ENCODE measurements at places on chromosomes 2 and 18. TPM values are rescaled to one million over a fixed set of nuclear protein-coding genes. Genes with fewer than 3 reads are reported as not detected.
A peak's percentile ranks its signal among the peaks of the same experiment; 100 is the strongest.

GRCh38 chr2:38450509-38450908 is 73.4 kb upstream of the ATL2 start:
- no peak for DNase-seq
- no peak overlapping the region for H3K27ac ChIP-seq
- peaks cover 8% of the 10 kb centered on the region for H3K27me3 ChIP-seq
- H3K36me3 ChIP-seq: no peaks in the 10 kb centered on the region
- H3K4me3 ChIP-seq: no peak overlapping the region

DNA sequence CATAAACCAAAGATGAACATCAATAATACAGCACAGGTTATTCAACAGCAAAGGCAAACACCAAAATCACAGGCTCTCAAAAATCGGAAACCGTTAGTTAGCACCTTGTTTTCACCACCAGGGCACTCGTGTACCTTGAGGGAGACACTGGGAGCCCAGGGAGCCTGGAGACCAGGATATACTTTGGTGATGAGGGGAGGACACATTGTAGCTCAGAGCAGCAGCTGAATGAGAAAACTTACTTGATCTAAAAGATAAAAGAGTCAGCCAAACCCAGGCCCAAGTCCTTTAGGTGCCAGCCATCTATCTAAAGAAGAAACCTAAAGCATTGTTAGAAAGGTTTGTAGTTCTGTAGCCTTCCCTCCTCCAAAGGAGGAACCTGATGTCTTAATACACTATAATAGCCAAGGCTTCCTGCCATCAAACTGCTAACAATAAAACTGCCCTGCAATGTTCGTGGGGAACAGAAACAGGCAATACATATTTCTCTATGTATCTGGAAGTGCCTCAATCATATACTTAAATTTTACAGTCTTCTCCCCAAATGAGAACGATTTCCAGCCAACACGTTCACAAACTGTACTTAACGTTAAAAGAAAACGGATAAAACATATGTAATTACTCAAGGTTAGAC is 19.3 kb downstream of the BCL11A start:
- H3K4me3 ChIP-seq: no peak overlapping the region
- no peaks in the 10 kb centered on the region for H3K4me1 ChIP-seq
- H3K27me3 ChIP-seq: peaks cover 52% of the 10 kb centered on the region
- H3K27ac ChIP-seq: no peak overlapping the region
- no peaks in the 10 kb centered on the region for H3K36me3 ChIP-seq

Gene C2orf81
- total RNA-seq: 1.2 TPM

Gene PLEKHH2
- 0.35 TPM for total RNA-seq

DNA sequence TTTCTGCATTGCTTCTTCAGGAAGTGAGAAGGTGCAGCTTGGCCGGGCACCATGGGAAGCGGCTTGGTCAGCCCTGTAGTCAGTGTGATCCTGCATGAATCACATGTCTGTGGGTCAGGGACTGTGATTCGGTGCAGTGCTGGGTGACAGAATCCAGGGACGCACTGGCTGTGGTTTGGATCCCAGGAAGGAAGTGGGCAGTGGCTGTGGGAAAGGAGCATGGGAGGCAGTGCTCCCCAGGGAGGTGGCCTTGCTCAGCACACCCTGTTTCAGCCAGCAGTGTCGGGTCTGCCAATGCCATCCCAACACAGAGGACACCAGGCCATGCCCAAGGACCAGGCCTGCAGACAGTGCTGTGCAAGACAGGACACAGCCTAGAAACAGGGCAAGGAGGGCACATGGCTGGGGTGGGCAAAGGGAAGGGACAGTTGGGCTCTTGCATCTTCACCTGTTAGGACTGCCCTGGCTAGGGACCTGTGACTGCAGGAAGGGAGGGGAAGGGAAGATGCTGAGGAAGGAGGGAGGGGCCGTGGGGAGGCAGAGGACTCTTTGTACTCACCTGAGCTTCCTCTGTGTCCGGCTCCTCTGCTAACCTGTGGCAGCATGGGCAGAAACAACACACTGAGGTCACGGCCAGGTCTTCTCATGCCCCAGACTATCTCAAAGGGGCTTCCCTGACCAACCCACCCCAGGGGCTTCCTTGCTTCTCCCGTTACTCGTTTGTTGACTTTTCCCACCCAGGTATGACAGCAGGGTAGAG is 37.2 kb upstream of the DNMT3A start:
- H3K4me3 ChIP-seq: no peak overlapping the region
- H3K27ac ChIP-seq: peak overlapping the region; percentile 49
- peaks cover 28% of the 10 kb centered on the region for H3K4me1 ChIP-seq
- H3K36me3 ChIP-seq: peaks cover 25% of the 10 kb centered on the region

Gene SPP2
- not detected for total RNA-seq

Gene MERTK
- total RNA-seq: 0.35 TPM

Gene DNMT3A
- 45.5 TPM for total RNA-seq

DNA sequence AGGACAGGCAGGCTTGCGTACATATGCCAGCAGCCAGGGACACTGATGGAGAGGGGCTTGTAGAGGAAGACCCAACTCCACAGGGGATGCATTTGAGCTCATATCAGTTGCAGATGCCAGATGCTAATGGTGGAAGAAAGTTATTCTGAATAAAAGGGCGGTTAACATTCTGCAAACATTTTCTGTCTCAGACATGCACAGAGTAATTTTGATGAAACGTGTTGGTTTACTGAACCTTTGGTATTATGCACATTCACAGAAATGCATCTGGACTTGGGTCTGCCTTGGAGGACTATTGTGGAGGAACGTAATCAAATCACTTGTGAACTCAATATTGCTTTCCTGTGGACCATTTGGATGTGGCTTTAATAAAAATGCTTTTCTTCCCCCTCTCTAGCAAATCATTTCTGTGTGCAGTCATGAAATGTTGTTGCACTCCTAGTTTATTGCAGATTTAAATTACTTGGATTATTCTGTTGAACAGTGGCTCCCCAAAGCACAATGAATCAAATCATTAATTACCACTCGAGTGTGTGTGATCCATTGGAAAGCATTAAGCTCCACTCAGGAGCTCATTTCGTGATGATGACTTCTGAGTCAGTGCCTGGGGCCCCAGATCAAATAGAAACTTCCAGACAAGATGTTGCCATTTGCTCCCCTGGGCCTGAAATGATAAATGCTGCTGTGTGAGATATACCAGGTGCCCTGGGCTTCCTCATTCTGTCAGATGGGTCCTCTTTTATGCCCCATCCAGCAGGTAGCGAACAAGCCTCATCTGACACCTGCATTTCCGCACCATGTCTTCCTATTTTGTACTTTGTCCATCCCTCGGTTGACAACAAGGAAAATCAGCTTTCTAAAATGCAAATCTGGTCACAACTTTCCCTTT is 697.0 kb upstream of the HS6ST1 start:
- no peak for DNase-seq
- H3K4me3 ChIP-seq: no peak overlapping the region
- no peak overlapping the region for H3K27ac ChIP-seq
- no peaks in the 10 kb centered on the region for H3K4me1 ChIP-seq
- H3K36me3 ChIP-seq: no peaks in the 10 kb centered on the region
- H3K27me3 ChIP-seq: no peaks in the 10 kb centered on the region

- H3K4me1 ChIP-seq: peaks cover 21% of the 10 kb centered on the region
- H3K27ac ChIP-seq: no peak overlapping the region
- H3K4me3 ChIP-seq: no peak overlapping the region
- DNase-seq: no peak
These were observed 27.7 kb downstream of the ITGA6 start for GRCh38 chr2:172455121-172455515.

- no peak overlapping the region for H3K4me3 ChIP-seq
- peaks cover 8% of the 10 kb centered on the region for H3K27me3 ChIP-seq
- no peak for DNase-seq
- H3K27ac ChIP-seq: no peak overlapping the region
These were observed 86.7 kb upstream of the MSTN start for GRCh38 chr2:190149200-190149599.

DNA sequence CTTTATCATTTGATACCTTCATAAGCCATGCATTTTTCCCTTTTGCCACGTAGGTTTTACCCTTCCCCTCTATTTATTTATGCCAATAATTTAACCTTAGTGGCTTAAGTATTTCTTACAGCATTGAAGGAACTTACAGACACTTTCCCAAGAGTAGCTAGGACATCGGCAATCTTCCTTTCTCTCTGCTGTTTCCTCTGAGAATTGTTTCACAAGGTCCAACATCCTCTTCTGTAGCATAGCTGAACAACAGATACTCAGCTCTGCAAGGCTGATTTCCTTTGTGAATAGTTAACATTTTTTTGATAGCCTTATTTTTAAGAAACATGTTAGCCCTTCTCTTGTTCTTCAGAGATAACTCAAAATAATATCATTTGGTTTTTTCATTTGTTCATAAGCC is 1.1 kb upstream of the GCA start:
- no peak for DNase-seq
- H3K27ac ChIP-seq: no peak overlapping the region
- no peak overlapping the region for H3K4me3 ChIP-seq
- peaks cover 3% of the 10 kb centered on the region for H3K27me3 ChIP-seq

DNA sequence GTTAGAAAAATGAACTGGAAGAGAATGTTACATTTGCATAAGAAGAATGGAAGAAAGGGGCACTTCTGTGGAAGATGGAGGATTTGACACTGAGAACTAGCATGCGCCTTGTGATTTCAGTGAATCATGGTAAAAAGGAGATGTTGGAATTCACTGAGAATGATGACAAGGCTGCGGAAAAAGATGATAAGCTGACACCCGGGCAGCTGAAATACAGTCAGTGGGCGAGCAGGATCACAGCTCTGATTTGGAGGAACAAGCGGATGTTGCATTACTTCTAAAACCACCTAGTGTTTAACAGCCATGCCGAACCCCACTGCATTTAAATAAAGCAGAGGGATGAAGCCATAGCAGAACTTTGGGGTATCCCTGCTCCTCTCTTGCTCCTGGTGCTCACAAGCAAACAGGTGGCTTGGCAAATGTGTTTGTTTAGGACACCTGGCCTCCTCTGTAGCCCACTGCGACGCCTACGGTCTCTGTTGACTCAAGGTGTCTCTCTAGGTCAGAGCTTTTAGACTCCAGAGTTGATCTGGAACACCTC is 134.9 kb downstream of the NDUFA10 start:
- peaks cover 35% of the 10 kb centered on the region for H3K27me3 ChIP-seq
- no peaks in the 10 kb centered on the region for H3K4me1 ChIP-seq
- H3K36me3 ChIP-seq: no peaks in the 10 kb centered on the region
- H3K27ac ChIP-seq: no peak overlapping the region
- DNase-seq: no peak

DNA sequence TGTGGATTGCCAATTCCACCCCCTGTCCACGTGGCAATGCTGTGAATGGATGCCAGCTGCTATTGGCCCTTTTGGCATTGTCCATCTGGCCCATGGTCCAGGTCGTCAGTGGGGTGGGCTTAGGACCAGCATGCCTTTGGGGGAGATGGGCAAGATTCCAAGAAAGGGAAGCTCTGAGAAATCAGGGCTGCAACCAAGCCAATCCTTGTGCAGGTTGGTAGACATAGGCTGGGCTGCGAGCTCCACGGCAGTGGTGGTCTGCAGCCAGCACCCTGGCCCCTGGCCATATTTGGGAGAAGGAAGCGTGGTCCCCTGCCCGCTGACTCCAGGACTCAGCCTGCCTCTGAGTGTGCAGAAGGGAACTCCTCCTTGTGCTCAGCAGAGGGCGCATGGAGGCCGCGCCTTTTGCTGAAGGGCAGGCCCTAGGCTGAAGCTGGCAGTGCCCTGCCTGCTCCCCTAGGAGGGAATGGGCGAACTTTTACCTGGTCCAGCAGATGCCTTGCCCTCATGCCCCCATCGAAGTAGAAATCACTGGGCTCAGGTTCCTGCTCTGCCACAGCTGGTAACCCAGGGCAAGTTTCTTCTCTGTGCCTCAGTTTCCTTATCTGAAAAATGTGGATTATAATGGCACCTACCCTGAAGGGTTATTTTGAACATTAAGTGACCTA is 5.4 kb downstream of the SPR start:
- no peak overlapping the region for H3K4me3 ChIP-seq
- peaks cover 7% of the 10 kb centered on the region for H3K4me1 ChIP-seq
- no peak overlapping the region for H3K27ac ChIP-seq
- H3K27me3 ChIP-seq: peaks cover 42% of the 10 kb centered on the region

Gene SLC8A1
- 0.25 TPM for total RNA-seq

Gene SP5
- not detected for total RNA-seq

GRCh38 chr2:226411727-226412360 is 387.8 kb downstream of the IRS1 start:
- peaks cover 1% of the 10 kb centered on the region for H3K27me3 ChIP-seq
- H3K4me3 ChIP-seq: no peak overlapping the region
- no peak overlapping the region for H3K27ac ChIP-seq
- DNase-seq: no peak

- no peak overlapping the region for H3K27ac ChIP-seq
- H3K4me3 ChIP-seq: no peak overlapping the region
- no peak for DNase-seq
- peaks cover 17% of the 10 kb centered on the region for H3K4me1 ChIP-seq
- peaks cover 68% of the 10 kb centered on the region for H3K27me3 ChIP-seq
These were observed 2.5 kb upstream of the POMC start for GRCh38 chr2:25170888-25171287.

Gene IL36B
- total RNA-seq: not detected

DNA sequence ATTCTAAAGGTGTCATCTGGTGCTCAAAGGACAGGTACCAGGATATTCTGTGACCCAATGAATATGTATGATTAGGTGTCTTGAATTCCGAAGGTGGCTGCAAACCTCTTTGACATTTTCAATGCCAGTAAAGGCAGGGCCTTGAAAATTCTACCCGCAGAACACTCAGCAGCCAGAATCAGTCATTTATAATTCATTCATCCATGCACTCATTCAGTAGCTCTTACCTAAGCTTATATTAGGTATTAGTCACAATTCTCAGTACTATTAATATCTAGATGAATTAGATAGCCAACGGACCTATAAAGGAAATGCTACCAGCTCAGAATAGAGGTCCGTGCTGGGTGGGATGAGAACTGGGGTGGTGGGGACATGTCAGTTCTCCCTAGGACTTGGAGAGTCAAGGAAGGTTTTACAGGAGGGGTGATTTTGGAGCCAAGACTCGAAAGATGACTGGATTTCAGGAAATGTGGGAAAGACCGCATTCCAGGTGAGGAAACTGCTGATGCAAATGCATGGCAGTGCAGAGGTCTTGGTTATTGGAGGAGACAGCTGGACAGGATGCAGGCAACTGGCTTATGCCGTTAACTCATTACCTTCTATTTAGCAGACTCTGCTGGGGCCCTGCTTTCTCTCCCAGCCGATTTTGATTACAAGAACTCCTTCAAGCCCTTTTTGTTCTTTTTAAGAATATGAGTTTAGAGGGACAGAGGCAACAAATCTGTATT is 7.2 kb downstream of the TRIB2 start:
- no peak overlapping the region for H3K4me3 ChIP-seq
- peaks cover 3% of the 10 kb centered on the region for H3K27me3 ChIP-seq
- peaks cover 82% of the 10 kb centered on the region for H3K36me3 ChIP-seq
- DNase-seq: no peak

Gene KCNS3
- total RNA-seq: not detected

GRCh38 chr2:65913813-65914212 is 481.4 kb upstream of the SPRED2 start:
- H3K27ac ChIP-seq: no peak overlapping the region
- no peak for DNase-seq
- no peaks in the 10 kb centered on the region for H3K4me1 ChIP-seq
- H3K27me3 ChIP-seq: no peaks in the 10 kb centered on the region
- no peak overlapping the region for H3K4me3 ChIP-seq

DNA sequence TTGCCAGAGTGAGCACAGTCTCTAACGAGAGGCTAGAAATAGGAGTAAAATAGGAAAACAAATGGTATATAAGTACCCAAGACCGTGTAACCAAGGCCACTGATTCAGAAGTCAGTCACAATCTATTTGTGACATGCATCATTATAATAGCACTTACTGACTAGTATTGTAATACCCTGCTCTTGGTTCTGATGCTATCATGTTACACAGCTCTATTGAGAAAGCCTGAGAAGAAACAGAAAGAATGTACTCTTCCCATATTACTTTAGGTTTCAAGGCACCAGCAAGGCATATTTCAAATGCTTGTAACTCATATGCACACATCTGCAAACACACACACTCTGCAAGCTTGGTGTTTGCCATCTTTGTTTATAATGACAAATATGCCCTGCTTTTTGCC is 746.4 kb downstream of the SLC4A3 start:
- H3K4me3 ChIP-seq: no peak overlapping the region
- H3K27ac ChIP-seq: no peak overlapping the region
- no peaks in the 10 kb centered on the region for H3K36me3 ChIP-seq
- H3K4me1 ChIP-seq: no peaks in the 10 kb centered on the region

Data from activated CD4-positive, alpha-beta memory T cell treated with anti-CD3 and anti-CD28 coated beads, Interleukin-2, amount 10 ng/mL, durations not matched to agents 7 days and 5 days (primary cell).